Stimulated activated CD4-positive, alpha-beta T cell treated with anti-CD3 and anti-CD28 coated beads, Interleukin-15, amount 100 ng/mL, for 1 hour (primary cell): ENCODE measurements at places on chromosomes 4 and X.

- no peak for DNase-seq
Observed at GRCh38 chr4:10677796-10678497, 6.6 kb downstream of the CLNK start.

- no peak for DNase-seq
Observed at GRCh38 chr4:76772498-76773106, 125.3 kb downstream of the SOWAHB start.

- no peak for DNase-seq
Observed at GRCh38 chr4:68272380-68272779, 26.9 kb upstream of the TMPRSS11B start.

DNA sequence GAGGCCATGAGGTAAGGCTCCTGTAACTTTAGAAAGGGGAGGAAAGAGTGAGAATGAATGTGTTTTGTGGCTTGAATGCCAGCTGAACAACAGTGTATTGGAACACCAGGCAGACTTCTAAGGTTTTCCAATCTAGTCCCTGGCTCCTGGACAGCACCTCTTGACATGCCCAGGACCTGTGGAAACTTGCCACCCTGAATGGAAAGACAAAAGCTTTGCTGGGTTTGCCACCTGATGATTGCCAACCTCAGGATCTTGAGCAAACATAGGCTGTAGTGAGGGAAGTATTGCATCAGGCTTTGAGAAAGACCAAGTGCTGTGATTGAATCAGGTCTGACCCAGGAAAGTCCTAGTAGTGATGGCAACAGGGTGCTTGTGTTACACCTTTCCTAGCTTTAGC, 1393.1 kb upstream of the DIAPH2 start:
- DNase-seq, result no peak

DNA sequence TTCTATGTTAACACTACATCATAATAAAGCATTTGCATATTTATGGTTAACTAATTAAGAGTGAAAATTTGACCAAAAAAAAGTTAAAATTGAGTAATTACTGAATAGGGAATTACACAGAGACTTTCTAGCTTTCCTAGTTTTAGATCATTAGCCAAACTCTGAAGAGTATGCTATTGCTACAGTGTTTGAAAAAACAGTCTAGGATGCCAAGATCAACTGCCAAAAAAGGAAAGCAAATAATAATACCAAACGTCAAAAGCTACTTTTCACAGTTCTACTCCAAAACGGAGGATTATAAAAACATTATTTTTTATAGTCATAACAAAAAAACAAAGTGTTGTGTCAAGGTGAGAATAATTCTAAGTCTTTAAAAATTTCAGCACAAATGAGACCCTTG, 359.8 kb upstream of the CTSO start:
- DNase-seq, result no peak

GRCh38 chrX:44897539-44897938, 24.6 kb downstream of the KDM6A start:
- DNase-seq, result no peak

- DNase-seq, result no peak
Observed at GRCh38 chrX:13843150-13843721, 26.3 kb upstream of the GPM6B start.

GRCh38 chr4:120853161-120853935, 69.2 kb downstream of the PRDM5 start:
- no peak for DNase-seq

DNA sequence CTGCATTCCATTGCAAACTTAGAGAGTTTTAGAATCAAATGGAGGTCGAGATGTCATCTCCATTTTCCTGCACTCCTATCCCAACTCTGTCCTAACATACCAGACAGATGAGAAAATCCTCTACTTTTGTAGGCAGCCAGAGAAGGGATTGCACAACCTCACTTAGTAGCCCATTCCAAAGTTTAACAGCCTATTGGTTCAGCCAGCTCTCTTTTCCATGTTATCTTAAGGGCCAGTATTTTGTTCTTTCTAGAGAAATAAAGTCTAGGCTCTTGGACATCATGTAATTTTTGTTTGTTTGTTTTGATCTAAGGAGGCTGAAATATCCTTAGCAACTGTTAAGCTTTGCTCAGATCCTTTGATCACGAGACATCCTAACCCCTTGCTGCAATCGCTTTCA, 173.0 kb downstream of the COX18 start:
- DNase-seq, result no peak

GRCh38 chr4:136863756-136864155, 668.5 kb downstream of the PCDH18 start:
- no peak for DNase-seq

DNA sequence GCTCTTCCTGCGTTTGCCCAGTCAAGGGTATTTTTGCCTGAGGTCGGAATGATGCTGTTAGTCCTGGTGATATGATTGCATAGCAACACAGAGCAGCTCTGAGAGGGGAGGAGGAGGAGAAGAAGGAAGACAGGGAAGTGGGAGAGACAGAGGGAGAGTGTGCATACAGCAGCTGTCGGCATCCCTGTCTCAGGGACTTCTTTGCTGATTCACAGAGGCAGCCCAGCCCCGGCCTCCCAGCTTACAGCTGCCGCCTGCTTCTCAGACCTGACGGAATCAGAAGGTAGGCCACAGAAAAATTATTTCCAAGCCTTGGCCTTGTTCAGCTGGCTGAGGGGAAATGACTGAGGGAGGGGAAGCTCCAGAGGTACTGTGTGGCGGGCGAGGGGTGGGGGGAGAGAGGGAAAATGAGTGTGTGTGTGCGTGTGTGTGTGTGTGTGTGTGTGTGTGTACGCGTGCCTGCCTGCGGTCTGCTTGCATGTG, 319 bp downstream of the DRP2 start:
- DNase-seq, result no peak

DNA sequence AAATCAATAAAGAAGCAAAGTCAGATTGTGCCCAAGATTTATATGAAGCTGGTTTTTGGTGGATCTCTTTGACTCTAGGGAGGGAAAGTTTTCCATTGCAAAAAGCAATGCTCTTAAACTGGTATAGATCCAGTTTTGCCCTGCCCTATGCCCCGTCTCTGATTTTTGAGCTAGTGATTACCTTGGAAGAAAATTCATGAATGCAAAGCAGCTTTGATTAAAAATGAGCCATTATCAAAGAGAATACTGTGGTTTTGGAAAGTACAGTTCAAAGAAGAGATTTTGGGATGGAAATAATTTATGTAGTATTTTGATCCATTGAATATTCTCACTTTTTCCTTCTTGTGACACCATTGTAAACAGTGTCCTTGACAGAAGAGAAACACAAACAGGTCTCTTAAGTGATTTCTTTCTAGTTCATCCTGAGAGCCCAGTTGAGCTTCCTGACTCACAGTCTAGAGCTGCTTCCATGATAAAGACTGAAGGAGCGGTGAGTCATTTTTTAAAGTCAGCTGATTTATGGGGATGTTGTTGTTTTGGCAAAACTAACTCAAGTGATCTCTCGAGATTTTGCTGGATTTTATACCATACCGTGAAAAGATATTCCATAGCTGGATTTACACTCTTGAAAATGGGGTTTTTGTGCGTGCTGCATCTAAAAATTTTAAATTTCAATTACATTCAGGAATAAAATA, 76.7 kb downstream of the AFF1 start:
- no peak for DNase-seq

GRCh38 chr4:52659722-52660261, 691 bp upstream of the USP46 start:
- DNase-seq, result no peak
